Mesenteric fat pad (tissue), 1 donor: ENCODE measurements at places on chromosomes 6 and 20. TPM values are rescaled to one million over a fixed set of nuclear protein-coding genes. Genes with fewer than 3 reads are reported as not detected.

Gene TMEM170B
- total RNA-seq = 13.5 TPM

Gene ARFGEF3
- 2.6 TPM for total RNA-seq

Gene LRRC73
- 0.45 TPM for total RNA-seq

Gene SLC17A1
- total RNA-seq = not detected

Gene SIRPD
- total RNA-seq = 0.42 TPM

Gene KHDRBS2
- not detected for total RNA-seq

DNA sequence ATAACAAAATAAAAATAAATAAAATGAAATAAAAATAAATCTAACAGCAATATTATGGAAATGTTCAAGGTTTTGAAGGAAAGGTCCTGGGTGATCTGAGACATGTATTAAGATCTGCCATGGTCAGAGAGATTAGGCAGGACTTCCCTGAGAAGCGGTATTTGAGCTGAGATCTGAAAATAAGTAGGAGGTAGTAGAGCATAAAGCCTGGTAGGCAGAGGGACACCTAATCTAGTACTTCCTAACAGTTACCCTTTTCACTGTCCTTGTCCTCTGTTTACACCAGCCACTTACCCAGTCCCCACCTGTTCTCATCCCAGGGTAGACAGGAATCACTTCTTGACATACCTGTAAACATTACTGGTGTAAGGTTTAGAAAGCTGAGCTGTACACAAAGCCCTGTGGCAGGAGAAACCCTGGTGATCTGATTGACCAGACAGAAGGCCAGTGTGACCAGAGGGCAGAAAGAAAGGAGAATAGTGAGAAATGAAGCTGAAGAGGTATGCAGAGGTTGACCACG, 8.3 kb upstream of the ZNF318 start:
- DNase-seq = no peak

DNA sequence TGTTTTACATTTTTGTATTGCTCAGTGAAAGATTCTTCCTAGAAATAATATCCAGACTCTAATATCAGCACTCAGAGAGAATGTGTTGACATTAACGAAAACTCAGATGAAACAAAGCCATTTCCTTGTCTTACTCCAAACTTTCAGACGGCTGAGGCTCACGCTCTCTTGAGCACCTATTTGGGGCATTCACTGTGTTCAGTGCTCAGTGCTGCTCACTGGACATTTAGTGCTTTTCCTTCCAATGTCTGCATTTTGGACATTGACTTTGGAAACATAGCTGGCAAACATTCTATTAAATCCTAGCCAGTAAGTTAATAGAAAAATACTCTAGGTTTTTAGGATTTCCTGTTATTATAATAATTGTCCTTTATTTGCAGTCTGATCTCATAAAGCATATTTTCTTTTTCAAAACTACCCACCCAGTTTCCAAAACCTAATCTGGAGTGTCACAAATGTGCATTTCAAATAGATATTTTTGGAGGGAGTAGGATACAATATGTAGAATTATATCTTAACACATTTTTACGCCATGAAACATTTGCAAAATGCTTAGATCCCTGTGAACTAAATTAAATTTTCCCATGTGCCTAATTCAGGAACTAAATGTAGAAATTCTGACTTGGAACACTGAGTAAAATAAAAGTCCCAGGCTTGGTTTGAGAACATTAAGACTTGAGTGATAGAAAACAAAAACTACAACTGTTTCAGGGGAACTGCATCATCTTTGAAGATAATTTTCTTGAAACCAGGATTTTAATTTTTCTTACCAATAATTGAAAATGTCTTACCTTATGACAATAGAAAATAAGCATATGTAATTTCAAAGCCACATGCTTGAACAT, 91.7 kb upstream of the B3GAT2 start:
- no peak for DNase-seq

- no peak for DNase-seq
Observed at GRCh38 chr6:17098538-17098937, 3.3 kb upstream of the STMND1 start.

- DNase-seq = no peak
Observed at GRCh38 chr6:36999751-37000125, 5.7 kb upstream of the FGD2 start.

DNA sequence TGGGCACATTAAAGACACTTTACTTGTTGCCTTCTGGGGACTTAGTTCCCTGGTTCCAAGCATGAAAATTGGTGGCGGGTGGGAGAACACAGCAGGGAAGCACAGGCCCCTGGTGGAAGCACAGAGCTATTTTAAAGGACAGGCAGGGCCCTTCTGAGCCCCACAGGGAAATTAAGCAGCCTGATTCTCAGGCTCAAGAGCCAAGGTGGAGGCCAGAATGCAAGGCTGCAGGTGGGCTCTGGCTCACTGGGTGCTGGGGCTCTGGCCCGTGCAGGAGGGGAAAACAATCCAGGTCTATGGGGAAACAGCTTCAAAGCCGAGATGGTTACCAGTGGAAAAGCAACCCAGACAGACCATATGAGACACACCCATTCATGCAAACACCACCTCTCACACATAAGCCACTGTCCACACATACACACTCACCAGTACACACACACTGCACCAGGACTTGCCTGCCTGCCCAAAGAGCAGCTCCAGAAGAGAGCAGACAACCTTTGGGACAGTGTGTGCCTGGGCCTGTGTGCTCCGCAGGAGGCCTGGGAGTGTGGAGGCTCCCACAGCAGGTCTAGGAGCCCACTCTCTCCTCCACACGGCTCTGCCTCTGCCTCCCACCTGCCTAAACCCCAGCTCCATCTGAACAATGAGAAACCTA, 30.6 kb downstream of the TFEB start:
- no peak for DNase-seq

DNA sequence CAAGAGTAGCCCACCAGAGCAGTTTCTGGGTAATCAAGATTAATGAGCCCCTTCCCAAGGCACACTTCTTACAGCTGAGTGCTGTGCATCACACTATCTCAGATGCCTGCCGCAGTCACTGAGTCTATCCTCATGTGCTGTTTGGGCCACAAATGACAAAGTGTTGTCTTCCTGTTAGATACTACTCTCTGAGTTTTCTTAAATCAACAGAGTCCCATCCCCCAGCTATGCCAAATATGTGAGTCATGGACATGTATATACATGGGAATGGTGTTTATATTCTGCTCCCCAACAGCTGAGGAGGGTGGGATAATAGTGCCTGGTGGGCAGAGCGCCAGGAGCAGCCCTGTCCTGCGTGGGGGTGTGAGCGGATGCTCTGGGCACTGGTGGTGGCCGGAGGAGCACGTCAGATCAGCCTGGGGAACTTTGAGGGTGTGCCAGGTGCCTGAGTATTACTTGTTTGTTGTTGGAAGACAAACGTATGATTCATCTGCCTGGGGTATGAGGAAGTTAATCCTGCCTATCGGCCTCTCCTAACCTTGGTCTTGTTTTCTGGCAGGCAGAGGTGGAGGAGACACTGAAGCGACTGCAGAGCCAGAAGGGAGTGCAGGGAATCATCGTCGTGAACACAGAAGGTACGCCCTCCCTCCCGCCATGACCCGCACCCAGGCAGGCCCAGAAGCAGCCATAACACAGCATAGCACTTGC, 9.6 kb downstream of the DYNLRB1 start:
- DNase-seq = peak; percentile 88

DNA sequence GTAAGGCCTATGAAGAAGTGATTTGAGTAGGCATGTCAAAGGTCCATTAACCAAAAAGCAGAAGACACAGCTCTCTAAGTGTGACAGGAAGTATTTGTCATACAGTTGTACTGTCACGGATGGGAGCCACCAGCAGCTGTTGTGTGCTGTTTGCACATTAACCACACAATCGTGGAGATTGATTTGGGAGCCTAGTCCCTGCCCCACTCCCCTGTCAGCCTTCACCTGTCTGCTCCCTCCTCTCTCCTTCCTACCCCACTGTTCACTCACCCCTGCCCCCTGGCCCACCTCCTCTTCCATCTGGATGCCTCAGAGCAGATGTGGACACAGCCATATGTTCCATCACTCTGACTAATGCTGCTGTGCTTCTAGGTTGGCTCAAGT, 124.7 kb upstream of the SPACA1 start:
- DNase-seq = no peak

DNA sequence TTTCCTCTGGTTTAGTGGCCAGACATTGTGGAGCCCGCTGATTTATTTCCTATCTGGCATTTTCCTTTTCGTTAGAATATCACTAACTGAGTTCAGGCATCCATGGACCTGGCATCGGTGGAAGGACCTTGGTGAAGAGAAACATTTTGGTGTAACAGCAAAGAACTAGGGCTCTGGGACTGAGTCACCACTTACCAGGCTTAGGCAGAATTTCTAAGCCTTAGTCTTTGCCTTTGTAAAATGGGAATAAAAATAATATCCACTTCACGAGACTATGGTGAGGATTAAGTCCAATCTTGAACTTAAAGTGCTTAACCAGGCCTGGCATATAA, 42.0 kb upstream of the ENPP1 start:
- DNase-seq = no peak
